ENCODE measurements at places on chromosomes 2 and 18.

- DNase-seq: no peak
Observed at GRCh38 chr2:42967959-42968674, 175.7 kb upstream of the HAAO start.

DNA sequence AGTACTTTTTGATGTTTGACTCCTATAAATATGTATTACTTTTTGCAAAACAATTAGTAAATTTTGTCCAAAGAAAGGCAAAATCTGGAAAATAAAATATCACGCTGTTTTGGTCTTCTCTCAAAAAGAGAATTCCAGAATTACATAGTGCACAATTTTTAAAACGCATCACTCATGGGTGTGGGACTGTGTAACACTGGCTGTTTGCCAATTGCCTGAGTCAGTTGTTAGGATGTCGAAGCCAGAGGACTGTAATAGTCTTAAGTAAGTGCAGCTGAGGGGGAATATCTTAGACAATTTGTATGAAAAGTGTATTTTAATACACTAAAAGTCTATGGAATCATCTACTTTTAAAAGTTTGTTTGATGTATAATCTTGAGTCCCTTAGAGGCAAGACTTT is 24.1 kb upstream of the EPHA4 start:
- no peak for DNase-seq

- DNase-seq: no peak
Observed at GRCh38 chr2:69495008-69495407, 57.8 kb upstream of the NFU1 start.

DNA sequence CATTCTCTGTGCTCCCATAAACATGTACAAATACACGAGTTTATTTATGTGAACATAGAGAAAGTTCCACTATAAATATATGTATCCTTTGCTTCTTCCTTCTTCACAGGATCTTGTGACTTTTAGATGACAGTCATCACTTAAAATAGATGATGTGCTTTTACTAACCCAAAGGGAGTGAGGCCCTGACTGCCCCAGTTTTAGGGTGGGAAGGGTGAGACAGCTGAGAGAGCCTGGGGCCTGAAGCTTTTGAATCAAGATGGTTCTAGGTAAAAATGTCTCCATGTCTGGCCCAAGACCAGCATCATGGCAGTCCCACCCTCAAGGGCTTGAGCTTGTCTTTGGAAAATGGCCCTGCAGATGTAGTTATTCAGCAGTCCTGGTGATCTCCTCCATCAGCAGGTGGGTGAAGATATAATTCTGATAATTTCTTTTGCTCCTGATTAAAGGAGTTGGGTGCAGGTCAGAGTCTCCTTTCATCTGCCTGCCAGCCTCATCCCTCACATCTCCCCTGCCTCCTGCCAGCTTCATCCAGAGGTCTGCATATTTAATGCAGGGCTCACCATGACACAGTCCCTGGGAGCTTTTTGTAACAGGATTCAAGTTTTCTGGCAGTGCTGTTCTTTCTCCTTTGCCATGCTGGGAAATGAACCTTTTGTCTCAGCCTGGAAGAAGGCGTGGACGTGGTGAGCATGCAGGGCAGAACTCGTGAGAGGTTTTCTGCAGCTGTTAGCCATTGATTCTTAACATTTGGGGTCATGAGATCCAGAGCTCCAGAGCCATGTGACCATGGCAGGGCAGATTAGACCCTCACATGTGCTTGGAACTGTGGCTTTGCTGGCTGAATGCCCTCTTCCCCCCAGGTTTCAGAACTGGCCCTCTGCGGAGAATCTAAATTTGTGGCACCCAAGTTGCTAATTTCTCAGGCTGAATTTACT is 2.7 kb downstream of the HRH4 start:
- no peak for DNase-seq

- DNase-seq: no peak
Observed at GRCh38 chr18:58682429-58683069, 11.3 kb downstream of the MALT1 start.

- DNase-seq: no peak
Observed at GRCh38 chr2:48607307-48608014, 10.2 kb upstream of the GTF2A1L start.

- DNase-seq: no peak
Observed at GRCh38 chr2:40374543-40375240, 77.2 kb downstream of the SLC8A1 start.

GRCh38 chr2:210762604-210763588 is 206.5 kb downstream of the CPS1 start:
- DNase-seq: no peak

GRCh38 chr2:72561621-72562318 is 264.1 kb downstream of the EXOC6B start:
- no peak for DNase-seq

DNA sequence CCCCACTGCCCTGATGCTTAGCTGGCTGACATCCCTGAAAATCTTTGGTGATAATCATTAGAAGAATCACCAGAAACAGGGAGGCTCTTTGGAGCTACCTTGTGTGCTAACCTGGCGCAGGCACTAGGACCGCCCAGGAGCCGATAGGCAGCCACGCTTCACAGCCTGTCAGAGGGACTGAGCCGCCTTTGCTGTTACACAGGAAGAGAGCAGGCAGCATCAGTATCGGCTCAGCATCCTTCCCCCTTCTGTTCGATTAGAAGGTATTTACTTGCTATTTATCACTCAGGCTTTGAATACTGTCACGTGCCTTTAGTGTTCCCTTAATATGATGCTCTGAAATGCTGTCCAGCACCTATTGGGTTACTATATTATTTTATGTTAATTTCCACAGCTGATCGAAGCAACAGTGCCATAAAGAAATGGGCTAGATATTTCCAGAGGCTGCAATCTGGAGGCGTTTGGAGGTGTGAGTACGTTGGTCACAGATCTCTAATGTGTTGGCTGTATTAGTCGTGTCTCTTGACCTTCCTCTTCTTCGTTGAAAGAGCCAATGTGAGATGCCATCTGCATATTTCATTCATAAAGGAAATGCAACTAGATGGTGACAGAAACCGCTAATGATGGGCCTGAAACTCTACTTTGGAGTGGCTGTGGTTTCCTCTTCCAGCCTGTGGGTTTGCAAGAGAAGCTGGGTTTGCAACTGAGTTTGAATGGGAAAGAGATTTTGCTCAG is 110.4 kb upstream of the RAB27B start:
- peak; percentile 26 for DNase-seq

DNA sequence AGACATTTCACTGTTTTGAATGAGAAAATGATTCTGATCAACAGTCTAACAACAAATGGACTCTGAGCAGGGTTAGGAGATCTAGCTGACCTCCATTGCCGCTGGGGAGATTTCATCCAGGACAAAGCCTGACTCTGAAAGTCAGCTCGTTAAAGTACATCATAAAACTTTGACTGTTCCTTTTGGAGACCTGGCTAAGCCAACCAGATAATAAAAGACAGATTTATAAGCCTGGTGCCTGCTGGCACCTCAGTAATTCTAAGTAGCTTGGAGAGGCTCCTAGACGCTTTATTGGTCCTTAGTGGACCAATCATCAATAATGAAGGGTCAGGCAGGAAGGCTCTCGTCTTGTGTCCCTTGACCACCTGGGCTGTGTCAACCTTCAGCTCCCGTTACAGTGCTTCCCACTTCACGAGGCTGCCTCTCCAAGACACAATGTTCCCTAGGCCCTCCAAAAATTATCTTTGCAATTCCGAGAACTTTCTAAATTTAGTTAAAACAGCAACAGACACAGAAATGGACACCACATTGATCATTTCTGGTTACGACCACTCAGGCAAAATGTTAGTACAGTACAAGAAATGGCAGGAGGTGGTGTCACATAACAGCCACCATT is 47.9 kb upstream of the PMAIP1 start:
- DNase-seq: no peak

DNA sequence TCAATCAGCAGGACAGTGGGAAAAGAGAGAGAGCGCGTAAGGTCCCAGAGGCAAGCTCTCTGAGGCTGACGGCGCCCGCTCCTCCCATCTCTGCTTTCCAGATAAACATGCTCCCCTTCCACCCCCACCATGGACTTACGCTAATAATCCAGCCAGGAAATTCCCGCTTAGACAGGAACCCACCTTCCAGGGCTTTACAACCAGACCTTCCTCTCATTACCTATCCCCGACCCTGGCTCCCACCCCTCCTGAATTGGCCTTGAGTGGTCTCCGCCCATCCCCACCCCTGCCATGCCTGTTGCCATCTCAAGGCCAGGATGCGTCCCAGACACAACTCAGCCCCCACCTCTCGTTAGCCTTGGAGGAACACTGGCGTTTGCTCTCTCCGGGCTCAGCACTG is 131.1 kb downstream of the SMAD2 start:
- no peak for DNase-seq

DNA sequence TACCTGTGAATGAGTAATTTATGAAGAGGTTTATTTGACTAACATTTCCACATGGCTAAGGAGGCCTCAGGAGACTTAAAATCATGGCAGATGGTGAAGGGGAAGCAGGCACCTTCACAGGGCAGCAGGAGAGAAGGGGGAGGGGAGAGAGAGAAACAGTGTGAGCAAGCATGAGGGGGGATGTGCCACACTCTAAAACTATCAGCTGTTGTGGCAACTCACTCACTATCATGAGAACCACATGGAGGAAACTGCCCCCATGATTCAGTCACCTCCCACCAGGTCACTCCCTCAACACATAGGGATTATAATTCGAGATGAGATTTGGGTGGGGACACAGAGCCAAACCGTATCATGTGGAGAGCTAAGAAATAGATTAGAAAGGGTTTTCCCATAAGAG is 309.0 kb downstream of the RDH14 start:
- DNase-seq: no peak

GRCh38 chr2:167069855-167070254 is 181.6 kb downstream of the XIRP2 start:
- no peak for DNase-seq

- DNase-seq: no peak
Observed at GRCh38 chr18:38790303-38790702, 1224.7 kb upstream of the CELF4 start.

GRCh38 chr18:21315741-21316197 is 73.7 kb downstream of the GREB1L start:
- DNase-seq: no peak

GRCh38 chr2:216583606-216584005 is 49.6 kb upstream of the IGFBP2 start:
- DNase-seq: no peak

DNA sequence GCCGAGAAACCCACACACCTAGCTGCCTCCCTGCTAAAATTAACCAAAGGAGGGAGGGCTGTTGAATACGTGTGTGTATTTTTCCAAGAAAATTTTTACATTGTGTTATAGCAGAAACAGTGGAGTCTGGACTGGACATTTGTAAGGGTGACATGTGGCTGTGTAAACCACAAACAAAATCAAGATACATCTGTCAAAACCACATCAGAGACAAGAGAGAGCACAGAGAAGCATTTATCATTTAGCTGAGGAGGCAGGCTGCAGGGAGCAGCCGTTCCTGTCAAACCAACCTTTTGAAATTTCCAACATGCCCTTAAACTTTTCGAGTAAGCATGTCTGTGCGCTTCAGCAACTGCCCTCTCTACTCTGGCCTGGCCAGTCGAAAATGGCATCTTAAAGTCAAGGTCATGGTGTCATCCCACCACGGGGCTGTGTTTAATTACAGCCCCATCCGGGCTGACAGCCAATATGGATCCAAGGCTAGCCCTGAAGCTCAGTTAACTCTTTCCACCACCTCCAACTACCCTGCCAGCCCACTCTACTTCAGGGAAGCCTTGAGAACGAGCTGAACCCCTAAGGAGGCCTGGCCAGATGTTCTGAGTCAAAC is 8.4 kb downstream of the BCL11A start:
- no peak for DNase-seq

GRCh38 chr2:38191516-38191915 is 115.6 kb upstream of the CYP1B1 start:
- no peak for DNase-seq

DNA sequence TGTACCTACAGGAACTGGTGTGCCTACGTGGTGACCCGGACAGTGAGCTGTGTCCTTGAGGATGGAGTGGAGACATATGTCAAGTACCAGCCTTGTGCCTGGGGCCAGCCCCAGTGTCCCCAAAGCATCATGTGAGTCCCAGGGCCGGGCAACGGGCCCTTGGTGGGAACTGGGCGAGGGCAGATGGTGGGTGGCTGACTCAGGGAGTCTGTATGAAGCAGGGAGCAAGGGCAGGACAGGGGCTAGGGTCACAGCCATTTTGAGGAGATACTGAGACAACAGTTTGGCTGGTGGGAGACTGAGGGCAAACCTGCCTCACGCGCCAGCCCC is 1.7 kb downstream of the EMILIN1 start:
- no peak for DNase-seq

- DNase-seq: no peak
Observed at GRCh38 chr2:122166820-122167219, 411.4 kb downstream of the TSN start.

DNA sequence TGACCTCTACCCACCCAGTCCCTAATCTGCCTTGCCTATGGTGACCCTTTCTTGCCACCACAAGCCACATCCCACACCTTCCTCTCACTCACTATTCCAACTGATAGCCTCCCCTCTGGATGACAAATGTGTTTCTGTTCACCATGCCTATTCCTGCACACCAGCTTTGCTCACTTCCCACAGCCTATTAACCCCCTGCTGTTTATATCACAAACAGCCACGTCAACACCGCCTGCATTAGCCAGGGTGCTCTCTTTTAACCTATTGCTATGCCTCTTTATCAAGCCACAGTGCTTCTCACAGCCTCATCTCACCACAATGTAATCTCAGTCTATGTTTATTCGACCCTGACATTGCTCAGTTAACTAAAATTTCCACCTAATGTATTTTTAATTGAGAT is 271.8 kb downstream of the SUCLG1 start:
- no peak for DNase-seq

GRCh38 chr2:102674836-102675235 is 55.5 kb downstream of the SLC9A2 start:
- no peak for DNase-seq

- DNase-seq: no peak
Observed at GRCh38 chr2:134934641-134935040, 16.0 kb downstream of the CCNT2 start.

DNA sequence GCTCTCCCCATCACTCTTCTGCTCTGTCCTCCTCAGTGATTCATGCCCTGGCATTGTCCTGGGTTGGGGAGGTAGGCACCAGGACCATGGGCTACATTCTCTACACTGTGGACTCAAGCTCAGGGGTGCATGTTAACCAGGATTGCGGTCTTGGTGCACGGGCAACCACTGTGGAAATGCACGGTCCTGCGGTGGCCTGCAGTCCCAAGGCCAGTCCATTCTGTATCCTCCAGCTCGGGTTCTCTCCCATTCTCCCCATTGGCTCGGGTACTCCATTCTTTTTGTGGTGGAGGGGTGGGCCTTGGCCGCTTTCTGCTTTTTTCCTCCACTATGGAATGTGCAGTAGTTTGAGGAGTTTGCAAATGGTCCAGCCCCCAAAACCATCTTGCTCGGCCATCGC is 215.0 kb upstream of the MYT1L start:
- no peak for DNase-seq

DNA sequence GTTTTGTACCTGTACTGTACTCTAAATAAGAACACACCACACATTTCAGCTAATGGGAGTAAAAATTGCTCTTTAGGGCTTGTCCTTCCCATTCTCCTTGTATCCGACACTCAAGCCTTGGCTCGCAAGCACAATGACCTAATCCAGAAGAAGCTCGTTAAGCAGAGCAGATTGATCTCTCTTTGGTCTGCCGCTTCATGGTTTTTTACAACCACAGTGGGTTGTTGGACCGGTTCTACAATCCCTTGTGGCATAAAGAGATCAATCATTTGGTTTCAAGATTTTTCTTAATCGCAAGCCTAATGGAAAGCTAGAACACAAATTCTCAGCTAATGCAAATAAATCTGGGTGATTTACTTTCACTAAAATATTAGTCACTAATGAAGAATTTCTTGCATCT is 662.1 kb downstream of the LRP1B start:
- no peak for DNase-seq

GRCh38 chr2:137892739-137893138 is 71.5 kb upstream of the HNMT start:
- no peak for DNase-seq

- DNase-seq: no peak
Observed at GRCh38 chr2:158153270-158154015, 51.8 kb downstream of the UPP2 start.

Data from CD4-positive, alpha-beta T cell treated with Interleukin-15 for 4 hours (primary cell).